Umbilical cord (tissue), 2 donors: ENCODE measurements at places on chromosomes 5 and 9.

GRCh38 chr9:131310833-131311554 is 21.5 kb downstream of the PLPP7 start:
- no peak for DNase-seq

DNA sequence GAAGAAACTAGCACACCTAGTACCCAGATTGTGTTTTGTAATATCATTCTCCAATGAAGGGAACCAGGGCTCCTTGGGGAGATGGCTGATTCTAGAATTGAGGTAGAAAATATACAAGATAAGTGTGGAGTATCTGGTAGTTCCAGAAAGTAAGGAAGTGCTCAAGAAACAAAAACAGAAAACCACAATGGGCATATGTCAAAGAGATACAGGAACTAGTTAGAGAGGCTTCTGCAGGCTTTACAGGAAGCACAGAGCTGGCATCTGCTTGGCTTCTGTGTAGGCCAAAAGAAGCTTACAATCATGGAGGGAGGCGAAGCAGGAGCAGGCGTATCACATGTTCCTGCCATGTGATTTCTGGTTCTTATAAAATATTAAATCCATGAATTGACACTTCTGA is 105.7 kb upstream of the TMEM161B start:
- DNase-seq, result no peak

DNA sequence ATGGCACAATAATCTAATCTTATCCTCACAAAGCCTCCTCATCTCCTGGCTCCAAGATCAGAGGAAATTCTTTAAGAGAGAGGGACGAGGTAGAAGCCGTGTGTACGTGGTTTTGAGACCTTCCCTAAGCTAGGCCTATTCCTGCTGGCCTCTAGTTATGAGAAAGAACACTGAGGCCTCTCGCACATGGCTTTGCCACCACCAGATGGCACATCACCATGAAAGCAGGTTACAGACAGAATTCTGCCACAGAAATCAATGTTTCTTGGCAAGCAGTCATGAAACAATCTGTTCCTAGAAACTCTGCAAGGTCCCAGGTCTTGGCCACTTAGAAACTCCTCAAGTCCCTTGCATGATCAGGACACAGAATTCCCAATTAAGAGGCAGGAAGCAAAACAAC is 268.2 kb upstream of the TAS2R1 start:
- DNase-seq, result peak; percentile 77

DNA sequence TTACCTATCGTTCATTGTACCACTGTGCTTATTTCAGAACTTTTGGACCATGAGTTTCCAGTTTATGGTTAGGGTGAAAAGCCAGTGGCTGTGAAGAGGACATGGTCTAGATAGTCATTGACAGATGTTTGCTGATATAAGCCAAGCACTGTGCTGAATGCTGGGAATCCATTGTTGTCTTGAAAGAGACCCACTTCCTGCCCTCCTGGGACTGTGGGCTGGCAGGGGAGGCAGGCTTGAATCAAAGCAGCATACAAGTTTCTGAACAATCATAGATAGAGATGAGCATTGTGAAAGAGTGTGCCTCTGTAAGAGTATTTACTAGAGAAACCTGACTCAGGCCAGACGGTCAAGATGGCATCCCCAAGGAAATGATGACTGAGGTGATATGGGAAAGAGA is 73.4 kb downstream of the NMUR2 start:
- DNase-seq, result no peak

DNA sequence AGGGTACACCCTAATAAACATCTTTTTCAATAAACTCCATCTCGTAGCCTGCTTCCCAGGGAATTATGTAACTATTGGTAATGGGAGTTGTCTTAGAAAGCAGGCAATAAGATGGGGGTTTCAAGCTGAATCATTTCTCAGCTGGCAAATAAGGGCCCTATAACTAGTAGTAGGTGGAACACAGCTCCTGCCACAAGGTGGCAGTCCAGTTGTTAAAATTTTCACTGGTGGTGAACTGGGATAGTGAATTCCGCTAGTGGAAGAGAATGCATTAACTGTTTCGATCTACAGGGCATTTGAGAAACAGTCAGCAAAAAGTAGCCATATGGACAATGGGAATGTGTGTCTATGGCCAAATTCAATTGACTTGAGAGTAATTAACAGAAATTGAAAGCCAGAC is 27.7 kb downstream of the PCDHB15 start:
- no peak for DNase-seq

- no peak for DNase-seq
These were observed 202.1 kb downstream of the MED10 start for GRCh38 chr5:6176102-6176693.

DNA sequence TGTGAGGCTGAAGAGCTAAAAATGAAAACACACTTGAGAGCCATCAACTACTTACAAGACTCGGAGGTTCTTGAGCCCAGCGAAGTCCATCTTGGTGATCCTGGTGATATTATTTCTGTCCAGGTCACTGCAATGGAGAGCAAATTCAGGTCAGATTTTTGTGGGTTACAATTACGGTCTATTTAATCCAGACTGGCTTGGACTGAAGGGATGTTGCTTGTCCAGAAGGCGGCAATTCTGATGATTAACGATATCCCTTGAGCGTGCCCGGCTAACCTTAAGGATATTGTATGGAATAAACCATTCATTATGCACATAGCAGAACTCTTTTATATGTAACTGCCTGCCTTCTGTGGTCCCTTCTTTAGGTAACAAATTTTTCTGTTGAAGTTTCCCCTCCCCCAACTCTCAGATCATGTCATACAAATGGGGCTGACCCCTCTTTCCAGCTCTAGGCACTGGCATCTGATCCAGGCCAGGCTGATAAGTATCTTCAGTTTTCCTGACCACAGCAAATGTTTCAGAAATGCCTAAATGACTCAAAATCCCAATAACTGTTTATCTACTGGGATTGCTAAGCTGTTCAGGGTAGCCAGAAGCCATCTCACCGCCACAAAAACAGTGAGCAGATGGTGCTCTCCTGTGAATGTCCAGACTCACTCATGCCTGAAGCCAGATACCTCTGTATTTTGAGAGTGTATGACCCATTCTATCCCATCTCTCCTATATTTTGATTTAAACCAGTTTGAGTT is 49.4 kb downstream of the SLIT3 start:
- no peak for DNase-seq

- DNase-seq, result no peak
These were observed 7.0 kb downstream of the UNC5A start for GRCh38 chr5:176817369-176817840.

DNA sequence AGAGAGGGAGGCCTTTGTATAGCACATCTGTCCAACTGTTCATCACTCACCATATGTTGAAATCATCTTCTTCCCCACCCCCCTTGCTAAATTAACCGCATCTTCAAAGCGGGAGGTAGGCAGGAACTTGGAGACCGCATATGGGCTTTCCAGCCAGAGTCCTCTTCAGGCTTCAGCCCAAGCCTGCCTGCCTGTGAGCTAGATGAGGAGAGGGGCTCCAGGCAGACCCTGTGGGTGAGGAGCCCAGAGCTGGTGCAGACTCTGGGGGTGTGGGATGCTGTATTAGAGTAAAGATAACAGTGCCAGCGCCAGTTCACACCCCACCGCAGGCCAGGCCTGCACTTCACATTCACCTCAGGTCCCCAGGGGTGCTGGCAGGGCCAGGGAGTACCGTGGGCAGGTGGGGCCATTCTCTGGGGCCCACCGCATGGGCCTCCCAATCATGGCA is 16.2 kb downstream of the PRRC2B start:
- DNase-seq, result no peak

DNA sequence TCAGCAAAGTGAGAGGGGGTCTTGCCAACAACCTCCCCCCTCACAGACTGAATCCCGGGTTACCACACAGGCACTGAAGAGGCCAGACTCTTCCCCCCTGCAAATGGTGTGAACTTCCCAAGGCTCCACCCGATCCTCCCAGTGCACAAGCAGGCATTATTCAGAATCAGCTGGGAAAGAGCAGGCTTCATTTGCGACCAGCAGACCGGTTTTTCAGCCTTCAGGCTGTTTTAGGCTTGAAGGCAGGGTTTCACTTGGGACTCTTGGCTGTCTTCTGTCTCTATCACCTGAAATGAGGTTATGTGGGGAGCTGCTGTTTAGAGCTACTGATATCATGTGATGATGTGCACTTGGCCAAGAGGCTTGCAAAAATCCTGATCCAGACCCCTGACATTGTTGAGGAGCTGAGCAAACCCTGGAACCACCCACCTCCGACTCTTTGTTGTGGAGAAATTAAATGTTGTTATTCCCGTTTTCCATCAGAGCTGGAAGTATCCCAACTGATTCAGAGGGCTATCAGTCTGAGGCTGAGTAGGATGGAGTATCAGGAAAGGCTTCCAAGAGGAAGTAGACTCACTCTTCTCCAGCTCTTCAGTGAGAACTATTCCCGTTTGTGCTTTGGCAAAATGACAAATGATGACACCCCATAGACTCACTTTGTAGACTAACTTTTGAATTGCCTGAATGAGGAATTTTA is 63.3 kb upstream of the ZFR start:
- peak; percentile 31 for DNase-seq

- DNase-seq, result no peak
These were observed 68.6 kb downstream of the ST8SIA4 start for GRCh38 chr5:100834519-100834918.

GRCh38 chr5:28493456-28493855 is 1455.1 kb upstream of the CDH9 start:
- DNase-seq, result no peak

GRCh38 chr9:112503170-112503569 is 16.5 kb downstream of the KIAA1958 start:
- DNase-seq, result no peak

DNA sequence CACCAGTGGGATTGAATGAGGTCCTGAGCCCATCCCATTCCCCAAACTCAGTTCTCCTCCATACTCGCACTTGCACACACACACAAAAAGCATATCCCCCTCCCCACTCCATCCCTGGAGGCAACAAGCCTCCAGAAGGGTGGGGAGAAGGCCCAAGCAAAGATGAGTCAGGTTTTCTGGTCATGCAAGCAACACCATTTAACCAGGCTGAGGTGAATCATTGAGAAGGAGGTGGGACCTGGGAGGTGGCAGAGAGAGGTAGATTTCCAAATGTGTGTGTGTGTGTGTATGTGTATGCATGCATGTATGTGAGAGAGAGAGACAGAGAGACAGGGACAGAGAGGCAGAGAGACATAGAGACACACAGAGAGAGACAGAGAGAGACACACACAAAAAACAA is 185.2 kb upstream of the TRIM32 start:
- DNase-seq, result no peak

GRCh38 chr5:88677376-88677895 is 205.5 kb downstream of the MEF2C start:
- no peak for DNase-seq

- DNase-seq, result peak; percentile 73
These were observed 209.4 kb downstream of the DTWD2 start for GRCh38 chr5:118778941-118779340.

DNA sequence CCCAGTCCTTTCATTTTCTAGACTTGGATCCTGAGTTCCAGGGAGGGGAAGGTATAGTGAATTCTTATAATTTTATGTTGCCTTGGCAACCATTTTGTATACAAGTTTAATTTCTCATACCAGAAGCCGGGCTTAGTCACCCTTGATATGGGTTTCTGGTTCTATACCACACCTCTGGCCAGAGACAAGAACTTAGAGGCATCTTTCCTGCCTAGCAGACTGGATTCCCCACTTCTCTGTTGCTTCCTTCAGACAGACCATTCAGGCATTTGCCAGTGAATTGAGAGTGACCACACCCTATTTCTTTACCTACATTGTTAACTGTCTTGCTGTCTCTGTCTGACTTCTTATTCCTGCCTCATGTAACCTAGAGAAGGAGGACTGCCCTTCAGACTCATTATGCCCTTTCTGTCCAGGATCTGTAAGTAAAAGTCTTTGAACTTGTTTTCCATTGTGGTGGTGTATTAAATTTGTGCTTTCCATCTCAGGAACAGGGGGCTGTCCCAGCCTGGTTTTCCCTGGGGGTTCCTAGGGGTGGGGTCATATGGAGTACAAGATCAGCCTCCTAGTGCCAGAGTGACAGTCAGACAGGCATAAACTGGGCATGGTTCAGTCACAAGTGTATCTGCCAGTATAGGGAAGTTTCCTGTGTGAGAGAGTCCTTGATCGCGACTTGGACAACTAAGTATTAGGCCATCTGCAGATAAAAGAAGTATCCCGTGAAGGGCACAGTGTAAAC is 27.4 kb downstream of the TNFSF8 start:
- DNase-seq, result no peak

DNA sequence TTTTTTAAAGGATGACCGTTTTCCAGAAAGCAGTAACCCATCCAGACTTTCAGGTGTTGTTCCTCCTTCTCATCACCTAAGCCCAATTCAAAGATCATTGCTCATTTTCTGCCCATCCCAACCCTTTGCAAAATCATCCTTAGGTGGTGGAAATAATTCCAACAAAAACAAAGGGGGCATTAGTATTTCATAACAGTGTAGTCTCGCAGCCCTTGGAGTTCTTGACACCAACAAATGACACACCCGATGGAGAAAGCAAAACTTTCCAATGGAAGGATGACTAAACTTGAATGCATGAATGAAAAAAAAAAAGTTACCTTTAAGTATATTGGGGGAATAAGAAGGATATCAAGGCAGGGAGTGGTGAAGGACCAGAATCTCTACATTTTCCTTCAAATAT is 117.0 kb downstream of the PAPPA start:
- DNase-seq, result no peak

- no peak for DNase-seq
These were observed 16.0 kb downstream of the TRMO start for GRCh38 chr9:97906236-97906831.

GRCh38 chr9:129908906-129909305 is 73.6 kb downstream of the USP20 start:
- DNase-seq, result peak; percentile 71

DNA sequence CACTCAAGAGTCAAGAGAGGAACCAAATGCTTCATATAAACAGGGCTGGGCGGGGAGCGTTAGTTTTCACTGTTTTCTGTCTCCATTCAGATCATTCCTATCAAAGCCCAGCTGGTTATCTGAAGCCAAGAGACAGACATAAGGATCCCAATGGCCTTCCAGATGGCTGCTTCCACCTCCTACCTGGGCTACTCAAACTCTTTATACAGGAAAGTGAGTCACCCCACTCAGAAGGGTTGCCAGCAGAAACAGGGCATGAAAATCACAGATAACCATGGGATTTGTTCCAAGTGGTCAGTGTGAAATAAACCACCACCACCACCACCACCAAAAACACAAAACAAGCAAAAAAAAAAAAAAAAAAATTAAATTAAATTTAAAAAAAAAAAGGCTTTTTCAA is 5.5 kb downstream of the PRSS3 start:
- DNase-seq, result no peak

GRCh38 chr5:88880201-88880600 is 2.8 kb downstream of the MEF2C start:
- no peak for DNase-seq

GRCh38 chr9:68455451-68455850 is 85.2 kb downstream of the TMEM252 start:
- no peak for DNase-seq

GRCh38 chr5:77642738-77643653 is 4.5 kb upstream of the OTP start:
- DNase-seq, result no peak

GRCh38 chr5:149135536-149136201 is 5.6 kb upstream of the ABLIM3 start:
- DNase-seq, result no peak

GRCh38 chr5:171538681-171539080 is 119.2 kb downstream of the FGF18 start:
- no peak for DNase-seq
